ENCODE measurements at places on chromosomes 3 and 15.

GRCh38 chr3:102737353-102737752 lies 302.5 kb downstream of the ZPLD1 start:
- DNase-seq = no peak

DNA sequence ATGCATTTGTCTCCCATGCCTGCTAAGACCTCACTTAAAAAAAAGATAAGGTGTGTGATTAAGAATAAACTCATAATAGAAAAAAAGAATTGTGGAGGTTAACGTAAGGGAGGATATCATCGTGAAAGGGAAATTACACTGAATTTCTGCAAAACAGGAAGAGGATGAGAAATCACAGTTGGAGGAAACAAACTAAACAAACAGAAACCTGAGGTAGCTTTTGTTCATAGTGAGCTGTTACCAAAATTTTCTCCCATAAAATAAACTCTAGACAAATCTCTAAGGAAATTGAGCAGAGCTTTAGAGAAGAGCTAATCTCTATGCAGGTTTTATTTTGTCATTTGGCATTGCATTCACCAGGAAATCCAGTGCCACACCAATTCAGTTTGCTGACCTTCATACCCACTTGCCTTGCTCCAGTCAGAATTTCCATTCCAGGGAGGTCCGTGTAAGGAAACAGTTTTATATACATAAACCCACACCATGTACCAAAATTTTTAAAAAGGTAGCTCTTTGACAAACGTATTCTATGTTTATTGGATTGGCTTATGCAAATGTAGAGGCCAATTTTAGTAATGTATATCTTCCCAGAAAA lies 231.2 kb downstream of the MBNL1 start:
- no peak for DNase-seq

DNA sequence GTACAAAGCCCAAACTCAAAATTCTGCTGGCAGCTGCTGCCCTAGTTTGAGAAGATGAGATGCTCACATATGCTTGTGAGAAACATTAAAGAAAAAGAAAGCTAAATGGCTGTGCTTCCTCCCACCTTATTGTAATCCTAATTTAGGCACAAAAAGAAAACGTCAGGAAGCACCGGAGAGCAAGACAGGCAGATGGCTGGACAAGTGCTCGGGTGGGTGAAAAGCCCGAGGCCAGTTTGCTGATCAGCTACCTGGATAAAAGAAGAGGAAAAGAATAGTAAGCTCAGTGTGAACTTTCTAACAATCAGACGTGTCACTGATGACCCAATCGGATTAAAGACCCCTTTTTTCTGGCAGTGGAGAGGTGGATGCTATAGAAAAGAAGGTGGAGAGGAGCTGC lies 368.0 kb upstream of the ATP10A start:
- DNase-seq = no peak

DNA sequence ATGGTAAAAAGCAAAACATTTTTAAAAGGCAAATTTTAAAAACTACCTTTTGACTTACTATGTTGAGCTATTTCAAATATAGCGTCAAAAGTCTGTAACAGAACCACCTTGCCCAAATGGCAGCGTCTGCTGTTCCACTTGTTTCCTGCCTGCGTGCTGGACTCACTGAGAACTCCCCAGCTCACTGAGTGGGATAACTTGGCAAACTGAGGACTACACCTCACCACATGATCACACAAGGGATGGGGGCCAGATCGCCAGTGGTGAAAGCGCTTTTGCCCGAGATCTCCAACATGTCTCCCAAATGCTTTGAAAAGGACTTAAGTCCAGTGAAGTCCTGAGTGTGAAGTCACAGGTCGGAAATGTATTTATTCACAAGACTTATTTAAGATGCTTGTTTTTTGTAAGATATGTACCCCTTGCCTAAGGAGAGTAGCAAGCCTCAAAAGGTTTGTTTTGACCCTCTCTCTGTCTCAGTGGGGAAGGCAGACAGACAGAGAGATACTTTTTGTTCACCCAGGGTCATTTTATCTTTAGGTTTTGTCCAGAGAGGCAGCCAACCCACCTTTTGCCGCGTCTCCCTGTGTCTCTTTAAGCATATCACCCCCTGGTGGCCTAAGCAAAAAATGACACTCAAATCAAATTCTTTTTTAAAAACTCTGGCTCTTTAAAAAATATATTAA lies 192.6 kb downstream of the PDZRN3 start:
- no peak for DNase-seq

GRCh38 chr15:98889930-98890695 lies 117.5 kb downstream of the PGPEP1L start:
- DNase-seq = no peak

DNA sequence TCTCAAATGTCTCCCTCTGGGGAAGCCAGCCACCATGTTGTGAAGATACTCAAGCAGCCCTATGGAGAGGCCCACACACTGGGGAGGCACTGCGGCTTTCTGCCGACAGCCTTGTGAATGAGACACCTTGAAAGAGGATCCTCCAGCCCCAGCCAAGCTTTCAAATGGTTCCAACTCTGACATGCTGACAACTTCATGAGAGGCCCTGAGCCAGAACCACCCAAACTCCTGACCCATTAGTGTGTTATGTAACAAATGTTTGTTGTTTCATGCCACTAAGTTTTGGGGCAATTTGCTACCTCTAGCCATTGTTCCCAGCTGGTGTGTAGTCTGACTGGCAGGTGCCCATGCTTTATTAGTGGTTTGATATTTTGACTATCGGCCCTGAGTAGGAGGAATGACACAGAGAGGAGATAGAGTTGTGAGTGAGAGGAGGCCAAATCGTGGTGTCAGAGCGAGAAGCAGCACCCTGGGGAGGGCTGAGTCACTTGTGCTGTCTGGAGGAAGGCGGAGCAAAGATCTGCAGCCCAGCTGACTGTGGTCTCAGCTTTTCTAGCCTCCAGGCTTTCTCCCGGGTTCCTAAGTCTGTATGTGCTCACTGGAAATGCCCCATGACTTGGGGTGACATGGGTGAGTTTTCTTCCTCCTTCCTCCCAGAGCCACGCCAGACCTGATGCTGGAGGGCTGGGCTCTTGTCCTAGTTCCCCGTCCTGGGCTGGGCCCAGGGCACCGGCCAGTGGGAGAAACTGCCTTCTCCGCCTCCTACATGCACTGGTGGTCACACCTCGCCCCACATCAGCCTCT lies 56.7 kb upstream of the BLM start:
- DNase-seq = peak; percentile 12

DNA sequence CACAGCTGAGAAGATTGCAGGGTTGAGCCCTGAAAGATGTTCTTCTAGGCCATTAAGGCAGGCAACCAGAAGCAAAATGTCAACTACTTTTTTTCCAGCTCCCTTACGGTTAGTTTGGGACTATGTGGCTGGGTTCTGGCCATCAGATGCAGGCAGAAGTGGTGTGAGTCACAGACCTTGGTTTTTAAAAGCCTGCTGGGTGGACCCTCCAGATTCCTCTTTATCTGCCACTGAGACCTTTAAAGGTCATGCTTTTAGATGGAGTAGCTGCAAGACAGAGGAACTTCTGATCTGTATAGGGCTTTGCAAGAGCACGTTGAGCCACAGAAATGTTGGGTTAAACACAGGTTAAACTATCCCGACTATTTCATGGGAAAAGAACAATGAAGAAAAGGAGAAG lies 102.9 kb downstream of the CHST2 start:
- no peak for DNase-seq

DNA sequence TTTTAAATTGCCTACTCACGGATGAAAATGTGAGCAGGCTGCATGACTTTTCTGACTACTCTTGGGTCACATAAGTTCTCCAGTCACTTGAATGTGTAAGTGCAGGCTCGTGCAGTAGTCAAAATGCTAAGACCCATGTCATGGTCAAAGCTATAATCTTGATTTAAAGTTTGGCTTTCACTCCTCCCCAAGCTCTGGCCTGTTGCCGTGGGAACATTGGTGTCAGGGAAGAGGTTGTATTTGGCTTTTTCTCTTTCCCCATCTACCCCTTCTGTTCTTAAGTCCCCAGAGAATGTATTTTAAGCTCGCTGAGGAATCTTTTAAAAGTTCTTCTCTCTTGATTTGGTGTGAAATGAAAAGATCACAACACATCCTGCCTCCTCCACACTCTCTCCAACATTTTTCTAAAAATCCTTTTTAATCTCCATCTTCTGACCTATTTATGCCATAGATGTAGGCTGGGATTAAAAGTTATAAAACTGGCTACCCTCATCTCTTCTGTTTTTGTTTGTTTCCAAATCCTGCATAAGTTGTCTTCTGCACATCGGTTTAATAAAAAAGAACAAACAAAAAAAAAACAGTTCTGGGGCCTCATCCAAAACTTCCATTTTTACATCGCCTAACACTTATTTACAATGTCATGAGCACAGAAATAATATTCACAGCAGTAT lies 61.4 kb upstream of the ADAMTSL3 start:
- no peak for DNase-seq

DNA sequence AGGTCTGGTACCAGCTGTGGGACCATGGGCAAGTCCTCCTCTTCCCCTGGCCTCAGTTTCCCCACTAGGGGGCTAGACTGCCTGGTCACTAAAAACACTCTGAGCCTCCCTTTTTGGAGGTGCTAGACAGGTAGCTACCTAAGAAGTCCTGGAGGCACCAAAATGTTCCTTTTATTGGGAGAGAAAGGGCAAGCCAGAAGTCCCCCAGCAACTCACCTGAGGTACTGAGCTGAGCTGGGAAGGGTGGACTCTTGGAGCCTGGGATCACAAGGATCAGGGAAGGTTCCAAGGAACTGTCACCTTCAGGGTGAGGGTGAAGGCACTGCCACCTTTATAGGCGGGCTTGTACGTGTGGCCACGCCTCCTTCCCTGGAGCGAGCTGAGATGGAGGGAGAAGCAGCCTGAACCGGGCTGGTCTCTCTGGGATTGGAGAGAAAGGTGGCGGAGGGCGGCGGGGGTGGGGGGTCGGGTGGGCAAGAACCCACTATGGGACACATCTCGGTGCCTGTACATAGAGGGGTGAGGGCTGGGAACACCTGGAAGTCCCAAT lies at the start of gene CYP1A1:
Gene CYP1A1, minus strand, starts transcription at position 304 of the 550 bp plus-strand sequence. CDS start 2,431 bp downstream, outside the sequence.
- no peak for DNase-seq

DNA sequence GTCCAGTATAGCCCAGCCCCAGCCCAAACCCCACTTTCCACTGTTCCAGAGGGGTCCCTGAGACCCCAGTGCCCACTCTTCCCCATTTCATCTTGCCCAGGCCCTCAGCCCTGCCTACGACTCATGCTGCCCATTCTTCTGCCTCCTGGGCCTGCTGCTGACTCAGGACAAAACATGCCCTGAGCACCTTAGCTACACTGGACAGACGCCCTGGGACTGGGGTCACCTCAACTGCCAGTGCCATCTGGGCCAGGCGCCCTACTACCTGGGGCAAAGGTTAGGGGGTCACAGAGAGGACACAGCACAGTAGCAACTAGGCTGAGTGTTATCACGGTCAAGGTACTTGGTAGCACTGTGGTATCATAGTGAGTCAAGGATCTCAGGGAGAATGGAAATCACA lies 2.6 kb upstream of the LAMB2 start:
- DNase-seq = no peak

DNA sequence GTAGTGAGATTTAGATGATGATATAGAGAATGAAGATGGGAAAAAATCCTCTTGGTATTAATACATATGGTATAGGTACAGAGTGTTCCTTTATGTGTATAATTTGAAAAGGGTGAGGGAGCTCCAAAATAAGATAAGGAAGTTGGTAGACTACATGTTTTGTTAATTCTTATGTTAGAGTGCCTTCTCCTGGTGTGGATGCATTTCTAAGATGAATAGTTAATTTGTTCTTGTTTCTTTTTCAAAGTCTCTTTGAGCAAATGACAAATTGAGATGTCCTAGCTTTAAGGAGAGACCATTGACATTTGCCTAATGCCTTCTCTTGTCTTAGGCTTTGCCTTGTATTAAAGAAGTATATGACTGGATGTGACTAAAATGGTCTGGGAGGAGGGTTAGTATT lies 34.1 kb downstream of the AKAP13 start:
- no peak for DNase-seq

DNA sequence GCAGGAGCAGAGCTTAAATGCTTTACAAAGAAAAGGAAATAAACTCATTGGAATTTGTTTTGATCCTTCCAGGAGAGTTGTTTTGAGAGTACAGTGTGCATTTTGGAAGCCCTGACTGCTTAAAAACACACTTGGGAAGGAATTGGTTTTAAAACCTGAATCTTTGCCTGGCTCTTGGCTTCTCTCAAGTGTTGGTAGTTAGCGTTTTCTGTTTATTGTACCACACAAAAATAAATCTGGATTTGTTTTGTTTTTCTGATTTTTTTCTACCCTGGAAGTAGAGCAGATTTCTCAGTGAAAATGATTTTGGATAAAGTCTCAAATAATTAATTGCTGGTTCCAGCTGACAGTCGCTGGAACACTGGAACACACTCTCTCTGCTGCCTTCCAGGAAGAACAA lies 90.6 kb downstream of the CHST2 start:
- no peak for DNase-seq

DNA sequence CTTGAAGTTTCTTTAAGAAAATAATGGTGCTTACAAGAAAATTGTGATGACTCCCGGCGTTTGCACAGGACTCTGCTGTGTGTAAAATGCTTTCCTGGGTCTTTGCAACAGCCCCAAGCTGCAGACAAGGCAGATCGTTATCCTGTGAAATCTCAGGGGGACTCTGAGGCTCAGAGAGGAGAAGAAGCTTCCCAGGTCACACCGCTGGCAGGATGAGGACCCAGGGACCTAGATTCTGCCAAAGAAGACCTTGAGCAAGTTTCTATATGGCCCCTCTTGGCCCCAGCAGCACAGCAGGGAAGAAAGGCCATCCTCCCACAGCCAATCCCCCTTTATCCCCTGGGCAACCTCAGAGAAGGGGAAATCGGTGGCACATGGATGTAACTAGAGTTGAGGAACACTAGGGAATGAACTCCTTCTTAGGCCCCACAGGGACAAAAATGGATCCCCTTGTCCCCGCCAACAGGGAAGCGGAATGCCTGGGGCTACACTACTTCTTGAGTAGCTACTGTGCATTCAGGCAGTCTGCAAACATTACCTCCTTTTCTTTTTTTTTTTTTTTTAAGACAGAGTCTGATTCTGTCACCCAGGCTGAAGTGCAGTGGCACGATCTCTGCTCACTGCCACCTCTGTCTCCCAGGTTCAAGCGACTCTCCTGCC lies 72.8 kb downstream of the CPN2 start:
- no peak for DNase-seq

- no peak for DNase-seq
These were observed 31.1 kb downstream of the FAM174B start for GRCh38 chr15:92624401-92624991.

DNA sequence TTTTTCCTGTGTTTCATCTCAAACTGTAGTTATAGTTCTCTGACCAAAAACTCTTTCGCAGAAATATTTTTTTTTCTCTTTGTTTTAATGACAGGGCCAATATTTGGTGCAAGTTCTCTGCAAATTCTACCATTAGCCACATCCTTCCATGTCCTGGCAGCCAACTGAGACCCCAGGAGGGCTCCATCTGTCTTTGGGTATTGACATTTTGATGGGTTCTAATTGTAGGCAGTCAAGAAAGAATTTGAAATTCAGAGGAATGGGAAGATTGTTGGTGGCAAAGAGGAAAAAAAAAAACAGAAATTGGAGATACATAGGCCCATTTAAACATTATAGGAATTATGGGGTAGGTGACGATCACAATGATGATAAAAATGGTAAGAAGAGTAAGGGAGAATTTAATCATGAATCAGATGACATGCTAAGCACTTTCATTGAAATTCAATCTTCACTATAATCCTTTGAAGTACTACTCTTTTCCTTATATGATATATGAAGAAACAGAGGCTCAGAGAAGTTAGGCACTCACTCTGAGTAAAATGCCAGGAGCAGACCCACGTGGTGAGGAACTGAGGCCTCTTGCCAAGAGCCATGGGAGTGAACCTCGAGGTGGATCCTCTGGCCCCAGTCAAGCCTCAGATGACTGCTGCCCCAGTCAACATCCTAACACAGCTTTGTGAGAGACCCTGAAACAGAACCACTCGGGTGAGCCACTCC lies 151.4 kb downstream of the PDZRN3 start:
- no peak for DNase-seq

Data from activated naive CD4-positive, alpha-beta T cell (primary cell).